Activated T-helper 2 cell treated with anti-CD3 and anti-CD28 coated beads, Interferon-gamma antibody, Interleukin-2, Interleukin-4, amounts not matched to agents 10 μg/mL and 5 μg/mL and 100 μg/mL, durations not matched to agents 14 hours and 24 hours and 36 hours (primary cell): ENCODE measurements at places on chromosomes 11 and 22.

DNA sequence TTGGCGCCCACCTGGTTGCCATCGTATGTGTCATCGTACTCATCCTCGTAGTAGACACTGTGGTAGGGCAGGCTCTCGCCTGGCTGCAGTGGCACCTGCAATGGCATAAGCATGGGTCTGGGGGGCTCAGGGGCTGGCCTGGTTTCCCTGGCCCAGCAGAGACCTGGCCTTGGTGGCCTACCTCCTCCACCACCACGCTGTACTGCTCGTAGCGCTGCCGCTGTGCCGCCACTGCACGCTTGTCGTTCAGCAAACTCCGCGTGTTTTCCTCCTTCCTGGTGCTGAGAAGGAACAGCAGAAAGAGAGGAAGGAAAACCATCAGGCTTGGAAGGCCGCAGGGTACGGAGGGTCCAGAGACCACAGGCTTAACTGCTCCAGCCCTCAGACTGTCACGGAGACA lies 26.2 kb downstream of the UQCR10 start:
- no peak for DNase-seq

DNA sequence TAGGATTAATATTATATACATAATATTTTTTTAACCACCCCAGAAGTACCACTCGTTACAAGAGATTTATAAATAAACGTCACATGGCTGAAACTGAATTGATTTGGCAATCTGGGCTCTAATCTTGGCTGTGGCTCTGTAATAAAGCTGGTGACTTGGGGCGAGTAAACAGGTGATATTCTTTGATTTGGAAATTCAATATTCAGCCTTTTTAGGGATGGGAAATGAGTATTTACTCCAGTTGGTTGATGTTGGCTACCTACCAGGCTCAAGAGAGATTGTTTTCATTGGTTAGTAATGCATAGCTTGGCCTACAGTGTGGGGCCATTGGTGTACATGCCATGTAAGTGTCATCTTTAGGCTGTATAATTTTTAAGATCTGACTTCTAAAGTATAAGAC lies 117.7 kb upstream of the SORL1-AS1 start:
- DNase-seq, result no peak

- DNase-seq, result no peak
Observed at GRCh38 chr11:96472085-96472484, 82.3 kb downstream of the JRKL start.

DNA sequence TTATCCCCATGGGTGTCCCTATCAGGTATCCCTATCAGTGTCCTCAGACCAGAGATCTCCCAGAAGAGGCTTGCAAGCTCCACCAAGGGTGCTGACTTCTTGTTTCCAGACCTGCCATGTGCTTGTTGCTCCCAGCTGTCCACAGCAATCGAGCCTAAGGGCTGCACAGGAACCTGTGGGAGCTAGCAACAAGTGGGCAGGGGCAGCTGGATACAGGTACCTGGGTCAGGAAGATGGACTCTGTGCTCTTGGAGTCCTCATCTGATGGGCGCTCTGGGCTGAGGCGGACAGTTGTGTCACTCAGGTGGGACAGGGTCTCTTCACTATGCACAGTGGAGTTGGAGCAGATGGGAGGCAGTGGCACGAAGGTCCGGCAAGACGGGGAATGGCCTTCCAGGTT lies 99.2 kb downstream of the RNF169 start:
- DNase-seq, result no peak

- no peak for DNase-seq
Observed at GRCh38 chr22:37218399-37218770, 6.1 kb upstream of the SSTR3 start.

- no peak for DNase-seq
Observed at GRCh38 chr11:70740488-70740851, 342.1 kb downstream of the CTTN start.

DNA sequence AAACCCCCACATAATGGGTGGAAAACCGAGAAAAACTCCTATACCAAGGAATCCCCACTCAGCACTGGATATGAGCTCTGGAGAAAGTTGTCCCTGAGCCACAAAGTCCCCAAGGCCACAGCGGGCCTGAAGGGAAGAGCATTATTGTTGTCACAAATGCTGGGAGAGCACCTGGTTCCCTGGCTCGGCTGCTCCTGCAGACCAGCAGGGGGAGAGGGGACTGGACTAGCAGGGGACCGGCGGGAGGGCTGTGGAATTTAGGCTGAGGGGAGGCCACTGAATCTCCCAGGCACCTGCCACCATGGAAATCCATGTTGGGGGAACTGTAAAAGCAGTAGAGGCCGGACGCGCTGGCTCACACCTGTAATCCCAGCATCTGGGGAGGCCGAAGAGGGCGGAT lies 7.0 kb downstream of the PC start:
- no peak for DNase-seq

GRCh38 chr11:134041791-134042696 lies 26.8 kb upstream of the JAM3 start:
- no peak for DNase-seq

DNA sequence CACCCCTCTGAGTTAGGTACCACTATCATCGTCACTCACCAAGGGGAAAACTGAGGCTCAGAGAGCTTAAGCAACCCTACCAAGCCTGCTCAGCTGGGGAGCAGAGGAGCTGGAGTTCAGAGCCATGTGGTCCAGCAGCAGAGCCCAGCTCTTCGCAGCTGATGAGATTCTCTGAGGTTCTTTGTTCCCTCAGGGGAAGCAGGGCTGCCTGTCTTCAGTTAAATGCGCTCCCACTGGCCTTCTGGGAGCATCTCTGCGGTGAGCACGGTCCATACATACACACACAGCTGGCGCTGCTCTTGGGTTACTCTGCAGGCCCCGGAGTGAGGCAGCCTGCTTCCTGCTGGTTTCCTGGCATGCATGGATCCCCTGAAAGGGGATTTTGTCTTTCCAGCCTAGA lies 5.2 kb upstream of the PTGDR2 start:
- DNase-seq, result no peak

DNA sequence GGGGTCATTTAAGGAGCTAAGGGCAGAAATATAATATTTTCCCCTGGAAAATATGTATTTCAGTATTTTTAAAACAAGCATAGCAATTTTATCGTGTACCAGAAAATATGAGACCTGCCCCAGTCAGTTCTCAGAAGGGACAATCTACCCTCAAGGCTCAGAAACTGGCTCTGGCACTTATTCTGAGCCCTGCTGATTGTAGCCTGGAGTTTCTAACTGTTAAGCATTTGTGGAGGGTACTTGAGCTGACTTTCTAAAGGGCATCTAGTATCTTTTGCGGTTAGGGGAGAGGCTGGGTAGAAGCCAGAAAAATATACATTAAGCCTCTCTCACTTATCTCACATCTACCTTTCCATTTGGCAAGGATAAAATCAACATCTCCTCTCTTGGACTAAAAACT lies 71.3 kb upstream of the FSHB start:
- DNase-seq, result no peak

GRCh38 chr22:31212783-31213629 lies 908 bp downstream of the LIMK2 start:
- no peak for DNase-seq

GRCh38 chr22:49021131-49021925 lies 806.3 kb downstream of the BRD1 start:
- no peak for DNase-seq

DNA sequence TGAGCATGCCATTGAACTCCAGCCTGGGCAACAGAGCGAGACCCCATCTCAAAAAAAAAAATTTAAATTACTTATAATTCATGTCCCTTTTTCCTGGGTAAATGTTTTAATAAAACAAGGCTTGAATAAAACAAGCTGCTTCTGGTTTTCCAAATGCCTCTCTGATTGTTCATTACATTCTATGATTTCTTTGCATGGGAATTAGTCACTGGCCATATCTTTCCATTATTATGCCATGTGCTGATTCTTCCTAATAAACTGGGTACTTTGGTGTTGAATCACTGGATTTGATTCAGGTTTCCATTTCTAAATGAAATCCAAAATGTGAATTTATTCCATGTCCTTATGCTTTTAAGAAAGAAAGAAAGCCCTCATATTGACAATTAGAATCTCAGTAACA lies 42.6 kb downstream of the ZNF215 start:
- DNase-seq, result no peak

GRCh38 chr11:128058580-128059208 lies 528.7 kb downstream of the ETS1 start:
- DNase-seq, result no peak

DNA sequence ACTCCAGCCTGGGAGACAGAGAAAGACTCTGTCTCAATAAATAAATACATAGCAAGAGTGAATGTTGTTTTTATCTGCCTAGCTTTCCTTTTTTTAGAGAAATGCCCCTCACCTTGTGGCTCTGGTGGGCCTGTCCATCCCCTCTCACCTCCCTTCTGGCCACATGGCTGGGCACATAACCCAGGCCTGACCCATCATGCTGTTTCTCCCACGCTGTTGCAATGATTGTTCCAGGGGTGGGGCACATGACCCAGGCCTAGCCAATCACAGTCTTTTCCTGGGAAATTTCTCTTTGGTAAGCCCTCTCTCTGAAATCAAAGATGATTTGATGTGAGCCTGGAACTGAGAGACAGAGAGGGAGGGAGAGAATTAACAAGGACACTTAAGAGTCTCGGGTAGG lies 5.5 kb upstream of the CYTH4 start:
- no peak for DNase-seq

DNA sequence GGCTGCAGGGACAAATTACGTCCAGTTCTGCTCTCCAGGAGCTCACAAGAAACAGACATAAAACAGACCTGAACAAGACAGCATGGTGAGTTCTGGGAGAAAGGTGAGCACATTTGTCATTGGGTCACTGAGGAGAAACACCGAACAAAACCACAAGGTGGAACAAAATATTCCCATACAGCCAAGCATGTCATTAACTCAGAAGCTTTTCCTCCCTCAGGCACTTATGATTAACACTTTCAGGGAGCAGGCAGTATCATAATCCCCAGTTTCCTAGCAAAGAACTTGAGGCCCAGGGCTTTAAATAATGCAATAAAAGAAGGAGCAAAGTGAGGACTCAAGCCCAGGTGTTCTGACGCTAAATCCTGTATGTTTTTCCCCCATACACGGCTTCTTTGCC lies 43.0 kb downstream of the P4HA3 start:
- no peak for DNase-seq

DNA sequence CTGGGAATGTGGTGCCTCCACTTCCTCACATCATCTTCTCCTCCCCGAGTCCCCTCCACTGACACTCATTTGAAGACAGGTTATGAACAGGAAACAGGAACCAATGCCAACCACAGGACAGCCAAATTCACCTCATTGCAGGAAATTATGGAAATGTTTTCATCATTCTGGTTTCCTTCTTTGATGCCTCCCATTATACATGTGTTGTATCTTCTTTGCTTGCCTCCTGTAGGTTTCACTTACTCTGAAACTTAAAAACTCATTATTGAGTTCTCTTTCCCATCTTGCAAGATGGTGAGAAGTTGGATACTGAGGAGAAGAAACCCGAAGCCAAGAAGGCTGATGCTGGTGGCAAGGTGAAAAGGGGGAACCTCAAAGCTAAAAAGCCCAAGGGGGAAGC lies 108.5 kb downstream of the PHF21B start:
- no peak for DNase-seq

DNA sequence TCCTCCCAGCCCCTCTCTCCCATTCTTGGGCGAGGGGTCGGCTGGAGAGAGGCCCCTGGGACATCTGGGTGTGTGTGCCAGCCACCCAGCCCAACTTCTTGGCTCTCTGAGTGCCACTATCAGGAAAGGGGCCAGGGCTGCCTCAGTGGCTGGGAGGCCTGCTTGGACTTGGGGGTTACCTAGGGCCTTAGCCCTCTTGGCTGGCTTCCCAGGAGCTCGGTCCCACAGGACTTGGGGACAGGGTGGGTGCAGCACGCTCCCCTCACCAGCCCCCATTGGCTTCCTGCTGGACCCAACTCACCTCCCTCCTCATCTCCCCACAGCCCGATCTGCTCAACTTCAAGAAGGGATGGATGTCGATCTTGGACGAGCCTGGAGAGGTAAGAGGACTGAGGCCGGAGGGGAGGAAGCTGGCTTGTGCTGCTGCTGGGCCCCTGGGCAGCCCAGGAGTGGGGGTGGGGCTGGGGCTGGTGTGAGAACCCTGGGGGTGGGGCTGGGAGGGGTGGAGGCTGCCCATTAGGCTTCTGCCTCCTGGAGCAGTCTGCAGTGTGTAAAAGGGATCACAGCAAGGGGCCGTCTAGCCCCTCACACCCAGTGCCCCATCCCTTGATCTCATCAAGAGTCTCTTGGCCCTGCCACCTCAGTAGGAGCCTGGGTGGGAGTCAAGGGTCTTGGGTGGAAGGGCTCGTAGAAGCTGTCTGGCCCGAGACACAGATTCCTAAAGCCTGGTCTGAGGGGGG lies 54.8 kb downstream of the TRIOBP start:
- no peak for DNase-seq

- DNase-seq, result no peak
Observed at GRCh38 chr11:70066628-70067027, 11.5 kb upstream of the ANO1 start.
